Upper lobe of left lung (tissue), 6 donors: ENCODE measurements at places on chromosomes 1 and 21. TPM values are rescaled to one million over a fixed set of nuclear protein-coding genes. Genes with fewer than 3 reads are reported as not detected.

The SPAG17 gene
- total RNA-seq, result 0.26 TPM

- no peak overlapping the region for H3K4me3 ChIP-seq
- no peak for DNase-seq
- H3K4me1 ChIP-seq, result no peaks in the 10 kb centered on the region
- no peaks in the 10 kb centered on the region for H3K27me3 ChIP-seq
- H3K36me3 ChIP-seq, result no peaks in the 10 kb centered on the region
These were observed 28.2 kb downstream of the FAAH start for GRCh38 chr1:46422261-46422871.

GRCh38 chr1:228065543-228066347, 16.8 kb upstream of the ARF1 start:
- peaks cover 1% of the 10 kb centered on the region for H3K4me1 ChIP-seq
- H3K27ac ChIP-seq, result no peak overlapping the region
- H3K36me3 ChIP-seq, result no peaks in the 10 kb centered on the region
- DNase-seq, result no peak
- no peaks in the 10 kb centered on the region for H3K27me3 ChIP-seq

The DFFB gene
- total RNA-seq, result 8.4 TPM

The DENND2C gene
- 6.3 TPM for total RNA-seq

DNA sequence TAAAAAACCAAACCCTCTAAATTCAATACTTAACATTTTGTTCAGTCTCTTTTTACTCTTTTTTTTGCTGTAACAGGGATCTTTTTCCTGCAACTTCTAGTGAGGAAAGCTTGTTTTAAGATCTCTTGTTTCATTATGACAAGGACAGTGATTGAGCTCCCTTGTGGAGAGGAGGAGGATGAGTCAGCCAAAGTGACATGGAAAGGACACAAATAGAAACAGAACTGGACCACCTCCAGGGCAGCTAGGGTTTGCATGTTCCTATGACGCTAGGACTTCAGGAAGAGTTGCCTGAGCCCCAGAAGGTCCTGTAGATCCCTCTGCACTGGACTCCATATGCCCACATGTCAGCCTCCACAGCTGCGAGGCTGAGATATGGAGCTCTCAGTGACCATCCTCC, 212.6 kb upstream of the FAM78B start:
- H3K36me3 ChIP-seq, result no peaks in the 10 kb centered on the region
- H3K27me3 ChIP-seq, result no peaks in the 10 kb centered on the region
- no peaks in the 10 kb centered on the region for H3K4me1 ChIP-seq
- DNase-seq, result no peak
- no peak overlapping the region for H3K27ac ChIP-seq

The HES5 gene
- total RNA-seq, result 1.6 TPM

The PCAT6 gene
- total RNA-seq, result 3.8 TPM

- H3K4me1 ChIP-seq, result no peaks in the 10 kb centered on the region
- H3K36me3 ChIP-seq, result no peaks in the 10 kb centered on the region
- no peaks in the 10 kb centered on the region for H3K27me3 ChIP-seq
These were observed 213.3 kb upstream of the ADGRL2 start for GRCh38 chr1:81587426-81587825.
